ENCODE measurements at places on chromosomes 12 and 14.

- no peak for DNase-seq
Observed at GRCh38 chr14:77926942-77927341, 127.0 kb downstream of the ADCK1 start.

DNA sequence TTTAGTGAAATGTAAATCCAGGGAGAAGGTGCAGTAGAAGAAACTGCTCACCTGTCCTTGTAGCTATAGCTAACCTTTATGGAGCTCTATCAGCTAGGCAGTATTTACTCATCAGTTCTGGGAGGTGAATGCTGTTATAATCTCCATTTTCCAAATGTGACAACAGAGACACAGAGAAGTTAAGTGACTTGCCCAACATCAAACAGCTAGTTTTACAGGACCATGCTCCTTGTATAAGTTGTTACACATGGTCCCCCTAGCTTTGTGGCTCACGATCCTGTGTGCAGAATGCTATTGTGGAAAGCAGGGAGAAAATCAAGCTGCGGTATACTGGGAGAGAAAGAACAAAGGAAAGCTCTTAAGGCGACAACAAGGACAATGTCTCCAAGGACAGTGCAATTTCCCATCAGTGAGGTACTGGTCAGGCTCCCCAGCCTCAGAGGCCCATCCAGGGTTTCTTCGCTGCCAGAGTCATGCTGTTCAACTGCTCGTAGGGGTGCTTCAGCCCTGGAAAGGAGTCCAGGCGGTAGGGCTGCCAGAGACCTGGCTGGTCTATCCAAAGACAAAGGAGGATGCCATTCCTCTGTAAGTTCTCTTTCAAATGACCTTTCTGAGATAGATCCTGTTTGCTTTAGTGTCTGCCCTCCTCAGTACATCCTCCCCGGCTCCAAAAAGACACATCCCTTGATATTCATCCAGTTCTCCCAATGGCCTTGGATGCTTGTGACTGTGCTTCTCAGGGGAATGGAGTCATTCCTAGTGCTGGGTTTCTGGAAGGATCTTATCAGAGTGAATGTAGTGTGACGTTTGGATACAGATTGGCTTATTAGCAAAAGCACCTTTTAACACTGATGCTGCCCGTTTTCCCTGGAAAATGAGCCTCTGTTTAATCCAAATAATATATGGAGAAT is 95.5 kb downstream of the ARF6 start:
- DNase-seq = no peak

DNA sequence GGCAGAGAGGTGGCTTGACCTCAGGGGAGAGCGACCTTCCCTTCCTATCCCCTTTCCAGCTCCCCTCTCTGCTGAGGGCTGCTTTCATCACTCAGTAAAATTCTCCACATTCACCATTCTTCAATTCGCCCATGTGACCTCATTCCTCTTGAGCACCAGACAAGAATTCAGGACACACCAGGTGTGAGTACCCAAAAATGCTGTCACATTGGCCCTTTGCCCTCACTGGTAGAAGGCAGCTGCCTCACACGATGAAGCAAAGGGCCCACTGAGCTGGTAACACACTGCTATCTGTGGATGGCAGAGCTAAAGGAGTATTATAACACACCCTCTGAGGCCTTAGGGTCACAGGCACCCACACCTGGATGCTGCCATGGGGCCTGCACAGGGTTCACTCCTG is 59.7 kb downstream of the SSH1 start:
- DNase-seq = no peak

DNA sequence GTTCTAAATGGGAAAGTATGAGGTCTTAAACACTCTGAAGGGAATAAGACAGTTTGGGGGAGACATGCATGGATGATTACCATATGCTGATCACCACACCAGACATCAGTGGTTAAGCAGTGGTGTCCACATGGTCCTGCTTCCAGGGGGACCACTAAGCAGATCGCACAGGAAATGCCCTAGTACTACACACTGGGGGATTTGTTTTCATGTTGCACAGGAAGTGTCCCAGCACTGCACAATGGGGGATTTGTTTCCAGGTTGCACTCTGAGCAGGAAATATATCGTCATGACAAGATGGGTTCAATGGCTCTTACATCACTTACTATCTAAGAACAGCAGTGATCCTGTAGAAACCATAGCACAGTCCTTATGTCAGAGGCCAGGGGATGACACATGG is 245.5 kb downstream of the BCL11B start:
- peak; percentile 19 for DNase-seq

DNA sequence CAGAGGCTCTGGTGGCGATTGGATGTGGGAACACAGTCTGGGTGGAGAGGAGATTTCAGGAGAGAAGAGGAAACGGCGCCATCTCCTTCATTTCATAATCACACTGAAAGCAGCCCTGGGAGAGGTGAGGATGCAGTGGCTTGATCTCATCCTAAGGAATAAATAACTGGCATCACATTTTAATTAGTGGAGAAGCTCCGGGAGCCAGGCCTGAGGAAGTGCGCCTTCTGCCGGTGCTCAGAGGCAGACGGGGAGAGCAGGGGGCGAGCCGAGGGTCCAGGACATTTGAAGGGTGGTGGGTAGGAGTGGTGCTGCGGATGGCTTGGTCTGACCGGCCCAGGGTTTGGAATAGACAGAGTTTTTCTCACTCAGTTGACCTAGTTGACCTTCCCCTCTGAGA is 265.0 kb downstream of the CACNA1C start:
- no peak for DNase-seq

- DNase-seq = no peak
Observed at GRCh38 chr14:88323086-88323522, at the start of gene KCNK10. Gene KCNK10, minus strand, starts transcription at chr14:88323269. Its CDS starts 471 bp downstream, at chr14:88322798.

DNA sequence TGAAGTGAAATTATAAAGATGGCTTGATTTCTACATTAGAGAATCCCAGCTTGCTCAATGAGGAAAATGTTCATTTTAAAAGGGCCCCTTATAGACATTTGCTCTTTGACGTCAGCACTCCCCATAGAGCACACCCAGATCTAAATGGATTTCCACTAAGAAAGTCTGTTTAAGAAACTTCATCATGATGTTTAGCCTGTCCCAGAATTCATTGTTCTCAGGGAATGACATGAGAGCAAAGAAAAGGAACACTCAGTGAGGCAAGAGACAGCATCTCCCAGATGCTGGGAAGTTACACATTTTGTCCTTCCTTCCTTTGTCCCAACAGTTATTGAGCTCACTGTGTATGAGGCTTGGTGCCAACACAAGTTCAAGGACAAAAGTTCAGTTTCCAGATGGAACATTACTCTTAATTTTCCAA is 4.9 kb downstream of the PHLDA1 start:
- no peak for DNase-seq

- no peak for DNase-seq
Observed at GRCh38 chr12:32947206-32948067, 50.9 kb upstream of the PKP2 start.

GRCh38 chr14:24818058-24818822 is 184.2 kb upstream of the GZMB start:
- DNase-seq = no peak

GRCh38 chr14:67564236-67564635 is 31.1 kb downstream of the PLEKHH1 start:
- DNase-seq = no peak

- peak; percentile 9 for DNase-seq
Observed at GRCh38 chr12:90280564-90281058, 572.0 kb upstream of the ATP2B1 start.

DNA sequence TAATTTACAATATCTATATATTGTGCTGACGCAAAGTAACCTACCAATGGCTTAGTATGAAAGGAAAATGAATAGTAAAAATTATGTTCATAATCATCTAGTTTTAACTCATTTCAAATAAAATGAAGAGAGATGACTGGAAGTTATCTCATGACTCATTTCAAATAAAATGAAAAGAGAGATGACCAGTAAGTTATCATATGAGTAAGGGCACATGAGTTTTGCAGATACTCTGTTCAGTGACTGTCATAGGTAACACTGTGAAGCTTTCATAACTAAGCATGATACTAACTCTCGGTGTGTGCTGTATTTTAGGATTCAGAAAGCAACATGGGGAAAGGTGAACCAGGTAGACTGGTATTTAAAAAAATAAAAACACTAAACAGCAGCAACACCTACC is 364.5 kb upstream of the DIO2 start:
- no peak for DNase-seq

GRCh38 chr12:118428643-118429042 is 52.3 kb downstream of the SUDS3 start:
- DNase-seq = no peak

GRCh38 chr14:104779776-104780512 is 15.6 kb downstream of the AKT1 start:
- no peak for DNase-seq

DNA sequence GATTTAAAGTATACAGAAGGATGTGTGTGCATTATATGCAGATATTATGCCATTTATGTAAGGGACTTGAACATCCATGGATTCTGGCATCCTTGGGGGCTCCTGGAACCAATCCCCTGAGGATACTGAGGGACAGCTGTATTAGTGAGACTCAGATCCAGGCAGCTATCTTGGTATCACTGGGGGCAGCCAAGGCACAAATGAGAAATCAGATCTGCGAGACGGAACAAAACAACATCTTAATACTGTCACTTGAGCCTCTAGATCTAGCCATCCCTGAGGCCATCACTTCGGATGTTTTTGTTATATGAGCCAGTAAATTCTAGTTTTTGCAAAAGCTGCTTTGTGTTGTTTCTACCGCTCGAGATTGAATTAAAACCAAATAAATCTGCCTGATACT is 175.1 kb upstream of the SFSWAP start:
- DNase-seq = no peak

- DNase-seq = no peak
Observed at GRCh38 chr12:19419086-19419485, 20.2 kb upstream of the AEBP2 start.

GRCh38 chr14:86505808-86506207 is 975.9 kb downstream of the FLRT2 start:
- no peak for DNase-seq

DNA sequence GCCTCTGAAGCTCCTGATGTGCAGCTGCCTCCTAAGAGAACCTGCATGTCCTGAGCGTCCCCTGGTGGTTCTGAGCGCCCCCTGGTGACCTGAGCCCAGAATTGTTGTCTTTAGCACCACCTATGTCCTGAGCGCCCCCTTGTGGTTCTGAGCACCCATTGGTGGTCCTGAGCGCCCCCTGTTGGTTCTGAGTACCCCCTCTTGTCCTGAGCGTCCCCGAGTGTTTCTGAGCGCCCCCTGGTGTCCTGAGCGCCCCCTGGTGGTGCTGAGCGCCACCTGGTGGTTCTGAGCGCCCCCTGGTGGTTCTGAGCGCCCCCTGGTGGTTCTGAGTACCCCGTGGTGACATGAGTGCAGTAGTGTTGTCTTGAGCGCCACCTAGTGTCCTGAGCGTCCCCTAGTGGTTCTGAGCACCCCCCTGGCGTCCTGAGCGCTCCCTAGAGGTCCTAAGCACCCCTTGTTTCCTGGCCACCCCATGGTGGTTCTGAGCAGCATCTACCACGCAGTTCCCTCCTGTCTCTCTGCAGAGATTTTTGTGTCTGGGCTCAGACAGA is 782.5 kb downstream of the TMEM121 start:
- DNase-seq = peak; percentile 96

DNA sequence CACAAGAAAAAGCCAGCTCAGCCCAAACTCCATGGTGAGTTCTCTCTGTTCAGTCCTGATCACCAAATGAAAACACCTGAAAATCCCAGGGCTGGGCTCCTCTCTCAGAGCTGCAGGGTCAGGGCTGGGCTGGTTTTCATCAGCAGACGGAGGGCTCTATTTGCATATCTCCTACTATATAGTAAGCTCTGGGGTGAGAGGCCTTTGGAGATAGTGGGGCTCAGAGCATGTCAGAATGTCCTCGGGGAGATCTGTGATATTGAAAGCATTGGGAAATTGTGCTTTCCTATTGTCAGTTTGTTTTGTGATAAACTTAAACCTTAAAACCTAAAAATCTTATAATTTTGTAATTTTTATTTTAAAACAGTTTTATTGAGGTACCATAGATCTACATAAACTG is 742.6 kb downstream of the TMEM121 start:
- no peak for DNase-seq

GRCh38 chr14:98633380-98633779 is 638.6 kb downstream of the BCL11B start:
- DNase-seq = no peak

DNA sequence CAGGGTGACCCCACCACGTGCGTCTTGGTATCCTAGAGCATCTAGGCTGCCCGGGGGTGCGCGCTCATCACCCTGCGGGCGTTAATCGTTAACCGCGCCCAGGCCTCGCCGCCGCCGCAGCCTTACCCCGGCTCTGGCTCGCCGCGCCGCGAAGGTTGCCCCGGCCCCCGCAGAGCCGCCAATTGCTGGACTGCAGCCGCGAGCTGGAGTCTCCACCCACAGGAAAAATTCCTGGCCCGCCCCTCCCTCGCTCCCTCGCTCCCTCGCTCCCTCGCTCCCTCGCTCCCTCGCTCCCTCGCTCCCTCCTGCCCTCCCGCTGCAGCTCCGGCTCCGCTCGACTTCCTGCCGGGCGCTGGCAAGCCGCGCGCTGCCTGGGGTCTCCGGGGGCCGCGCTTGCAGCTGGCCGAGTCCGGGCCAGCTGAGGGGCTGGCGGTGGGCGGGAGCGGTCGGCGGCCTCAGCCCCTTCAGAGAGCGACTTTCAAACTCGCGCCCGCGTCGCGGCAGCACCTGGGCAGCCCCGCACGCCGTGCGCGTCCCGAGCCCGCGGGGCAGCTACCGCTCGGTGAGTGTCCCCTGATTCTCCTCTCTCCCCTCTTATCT is at the start of gene PLEKHG3:
PLEKHG3 (plus strand) TSS at position 282 of the 600 bp plus-strand sequence. CDS start 23,208 bp downstream, outside the sequence.
- DNase-seq = peak; percentile 29

- no peak for DNase-seq
Observed at GRCh38 chr12:42741771-42742510, 152.4 kb upstream of the PRICKLE1 start.

- no peak for DNase-seq
Observed at GRCh38 chr14:106876711-106877110, 1350.3 kb downstream of the TMEM121 start.

- no peak for DNase-seq
Observed at GRCh38 chr12:2673966-2674810, 120.6 kb upstream of the FKBP4 start.

DNA sequence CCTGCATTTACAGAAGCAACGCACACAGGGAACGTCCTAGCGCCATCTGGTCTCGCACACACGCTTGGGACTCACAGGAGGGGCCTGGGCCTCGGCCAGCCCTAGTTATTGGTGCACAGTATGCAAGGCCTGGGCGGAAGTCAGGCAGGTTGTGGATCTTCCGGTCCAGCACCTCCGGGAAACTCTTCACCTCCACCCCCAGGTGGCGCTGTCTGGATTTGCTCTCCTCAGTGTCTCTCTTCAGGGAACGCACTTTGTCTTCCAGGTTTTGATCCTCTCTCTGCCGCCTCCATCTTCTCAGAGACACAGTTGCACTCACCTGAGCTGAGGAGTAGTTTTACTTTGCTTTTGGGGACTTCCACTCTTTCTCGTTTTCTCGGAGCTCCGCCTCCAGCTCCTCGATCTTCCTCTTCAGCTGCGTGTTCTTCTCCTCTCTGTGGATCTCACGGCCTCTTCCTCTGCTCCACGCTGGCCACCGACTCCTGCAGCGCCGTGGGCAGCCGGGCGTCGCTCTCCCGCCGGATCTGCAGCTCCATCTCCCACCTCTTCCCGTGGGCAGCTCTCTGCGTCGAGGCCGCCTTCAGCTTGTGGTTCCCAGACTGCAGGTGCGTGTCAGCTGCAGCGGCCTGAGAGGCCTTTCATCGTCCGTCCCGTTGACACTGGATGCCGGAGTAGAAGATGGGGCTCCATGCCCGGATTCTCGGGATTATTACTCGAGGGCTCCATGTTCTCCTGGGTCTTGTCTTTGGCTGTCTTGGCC is 933.8 kb downstream of the TMEM121 start:
- peak; percentile 75 for DNase-seq

Measured in stimulated activated naive CD8-positive, alpha-beta T cell treated with anti-CD3 and anti-CD28 coated beads, Interleukin-15, Interleukin-2, amounts not matched to agents 100 U/mL and 50 U/mL, for 24 hours (primary cell).